SK-N-SH (cell line): ENCODE measurements at places on chromosomes 4 and X. TPM values are rescaled to one million over a fixed set of nuclear protein-coding genes. Genes with fewer than 3 reads are reported as not detected.
A peak's percentile ranks its signal among the peaks of the same experiment; 100 is the strongest.

GRCh38 chr4:14667624-14668151, 334.6 kb upstream of the CPEB2 start:
- H3K4me1 ChIP-seq: no peaks in the 10 kb centered on the region; the same call in 1 of the 2 replicates
- no peak overlapping the region for H3K27ac ChIP-seq
- H3K4me3 ChIP-seq: no peak overlapping the region

DNA sequence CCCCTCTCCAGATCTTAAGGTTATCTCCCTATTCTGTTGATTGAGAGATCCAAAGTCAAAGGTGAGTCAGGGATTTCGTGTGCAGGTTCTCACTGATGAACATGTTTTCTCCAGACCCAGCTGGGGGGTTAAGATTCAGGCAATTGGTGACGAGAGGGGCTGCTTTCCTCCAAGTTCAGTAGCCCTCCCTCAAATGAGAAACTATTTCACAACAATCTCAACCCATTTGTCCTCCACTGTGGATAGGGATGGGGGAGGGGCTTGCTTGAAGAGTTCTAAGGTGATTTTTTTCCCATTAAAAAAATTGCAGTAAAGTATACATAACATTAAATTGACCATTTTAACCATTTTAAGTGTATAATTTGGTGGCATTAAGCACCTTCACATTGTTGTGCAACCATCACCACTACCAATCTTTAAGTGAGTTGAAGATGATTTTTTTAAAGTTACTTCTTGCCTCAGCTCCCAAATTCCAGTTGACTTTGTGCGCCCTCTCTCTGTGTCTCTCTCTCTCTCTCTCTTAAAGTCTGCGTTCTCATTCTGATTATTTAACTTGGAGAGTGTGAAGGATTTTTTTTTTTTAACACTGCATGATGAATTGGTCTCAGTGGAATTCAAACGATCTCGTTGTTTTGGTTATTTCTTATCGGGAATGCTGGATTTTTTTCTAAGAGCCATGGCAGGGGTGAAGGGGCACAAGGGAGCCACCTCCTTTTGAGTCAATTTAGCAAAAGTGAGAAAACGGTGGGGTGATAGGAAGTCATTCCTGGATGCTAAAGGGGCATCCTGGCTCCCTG, 175.9 kb downstream of the SHROOM3 start:
- peaks cover 5% of the 10 kb centered on the region; the same call in 1 of the 2 replicates for H3K4me1 ChIP-seq
- H3K27me3 ChIP-seq: no peaks in the 10 kb centered on the region
- H3K27ac ChIP-seq: peak overlapping the region; percentile 72

HOPX gene
- 0.05 and 0.08 TPM in 2 replicates for polyA plus RNA-seq

DNA sequence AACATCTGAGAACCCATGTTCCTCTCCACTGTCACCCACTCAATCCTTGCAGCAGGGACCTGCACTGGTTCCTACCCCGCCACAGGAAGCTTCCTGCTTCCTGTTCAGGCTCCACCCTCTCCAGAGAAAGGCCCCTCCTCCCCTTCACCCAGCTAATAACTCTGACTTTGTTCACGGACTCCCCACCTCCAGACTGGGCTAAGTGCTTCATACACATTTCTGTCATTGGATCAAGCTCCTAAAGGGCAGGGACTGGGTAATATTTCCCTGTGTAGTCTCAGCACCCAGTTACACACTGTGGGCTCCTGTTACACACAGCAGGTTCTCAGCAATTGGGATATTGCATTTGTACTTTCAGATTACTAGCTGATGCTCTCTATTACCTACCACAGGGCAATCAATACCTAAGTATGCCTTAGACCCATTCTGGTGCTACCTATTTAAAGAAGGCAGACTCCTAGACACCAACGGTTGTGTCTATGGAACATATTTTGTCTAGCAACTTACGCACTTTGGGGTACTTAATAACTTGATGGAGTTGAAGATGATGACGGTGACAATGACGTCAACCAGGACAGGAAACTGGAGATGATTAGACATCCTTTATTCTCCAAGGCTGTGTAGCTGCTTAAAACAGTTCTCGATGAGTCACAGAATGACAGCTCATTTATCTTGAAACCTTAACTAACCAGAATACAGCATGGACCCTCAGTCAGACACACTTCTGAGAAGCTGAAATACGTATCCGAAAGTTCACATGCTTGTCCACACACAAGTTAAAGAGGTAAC, 58.1 kb downstream of the MAML3 start:
- no peaks in the 10 kb centered on the region; the same call in 1 of the 2 replicates for H3K36me3 ChIP-seq
- H3K27me3 ChIP-seq: no peaks in the 10 kb centered on the region
- peak overlapping the region; percentile 97 for H3K27ac ChIP-seq
- H3K4me3 ChIP-seq: peak overlapping the region; percentile 1; the same call in 1 of the 2 replicates
- H3K4me1 ChIP-seq: peaks cover 74% of the 10 kb centered on the region
- DNase-seq: peak; percentile 37

GK gene
- polyA plus RNA-seq: 2.2 and 3.1 TPM in 2 replicates

MEPE gene
- not detected in 2 replicates for polyA plus RNA-seq

GRCh38 chrX:130874751-130875150, 28.3 kb downstream of the ENOX2 start:
- DNase-seq: no peak
- H3K4me3 ChIP-seq: no peak overlapping the region
- no peaks in the 10 kb centered on the region; the same call in 1 of the 2 replicates for H3K4me1 ChIP-seq
- H3K36me3 ChIP-seq: no peaks in the 10 kb centered on the region
- no peaks in the 10 kb centered on the region for H3K27me3 ChIP-seq
- H3K27ac ChIP-seq: no peak overlapping the region

USP17L20 gene
- polyA plus RNA-seq: not detected in 2 replicates

GRCh38 chr4:17197070-17197469, 298.6 kb upstream of the LDB2 start:
- H3K27ac ChIP-seq: no peak overlapping the region
- no peak for DNase-seq
- H3K4me3 ChIP-seq: no peak overlapping the region
- no peaks in the 10 kb centered on the region; the same call in 1 of the 2 replicates for H3K4me1 ChIP-seq
- H3K27me3 ChIP-seq: no peaks in the 10 kb centered on the region
- no peaks in the 10 kb centered on the region for H3K36me3 ChIP-seq

- H3K27ac ChIP-seq: no peak overlapping the region
- no peaks in the 10 kb centered on the region for H3K4me1 ChIP-seq
- no peak overlapping the region for H3K4me3 ChIP-seq
- H3K27me3 ChIP-seq: no peaks in the 10 kb centered on the region
Observed at GRCh38 chr4:132269303-132269990, 879.6 kb upstream of the PCDH10 start.

GIMD1 gene
- not detected in 2 replicates for polyA plus RNA-seq

DNA sequence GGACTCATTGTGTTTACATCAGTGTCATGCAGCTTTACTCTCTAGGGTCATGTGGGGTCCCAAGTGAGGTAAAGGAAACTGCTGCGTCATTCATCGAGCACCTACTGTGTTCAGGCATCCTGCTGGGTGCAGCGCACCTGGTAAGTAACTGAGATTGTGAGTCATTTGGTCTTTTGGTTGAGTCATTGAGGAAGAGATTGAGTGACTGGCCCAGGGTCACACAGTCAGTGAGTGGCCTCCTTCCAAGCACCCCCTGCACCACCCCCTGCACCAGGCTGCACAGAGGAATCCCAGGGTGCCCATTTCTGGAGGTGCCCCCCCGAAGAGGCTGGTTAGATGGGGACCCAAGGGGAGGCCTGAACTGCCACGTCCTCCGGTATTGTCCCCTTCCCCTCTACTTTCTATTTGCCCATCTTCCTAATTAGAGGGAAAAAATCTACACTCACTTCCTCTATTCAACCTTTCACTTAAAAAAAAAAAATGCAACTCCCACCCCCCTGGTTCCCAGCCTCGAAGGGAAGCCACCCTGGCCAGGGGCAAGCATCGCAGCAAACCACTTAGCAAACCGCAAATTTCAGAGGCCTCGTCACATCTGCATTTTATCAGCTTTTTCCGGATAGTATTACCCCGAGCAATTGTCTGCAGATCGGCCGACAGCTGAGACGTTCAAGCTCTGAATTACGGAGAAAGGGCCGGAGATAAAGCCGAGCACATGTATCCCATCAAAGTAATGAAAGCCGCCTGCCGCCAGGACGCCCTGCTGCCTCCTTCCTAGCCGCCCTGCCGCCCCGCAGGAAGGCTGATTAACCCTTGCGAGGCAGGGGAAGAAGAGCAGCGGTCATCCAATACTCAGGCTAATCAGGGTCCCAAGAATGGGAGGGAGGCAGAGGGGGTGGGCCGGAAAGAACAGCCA, 96.3 kb upstream of the MSX1 start:
- H3K4me3 ChIP-seq: 0 out of 2 replicates have a peak overlapping the region, but pooled peaks have one; percentile 3
- H3K4me1 ChIP-seq: peaks cover 18% of the 10 kb centered on the region; the same call in 1 of the 2 replicates
- peak overlapping the region; percentile 39; the same call in 1 of the 2 replicates for H3K27ac ChIP-seq
- no peaks in the 10 kb centered on the region for H3K36me3 ChIP-seq
- no peaks in the 10 kb centered on the region for H3K27me3 ChIP-seq

GRCh38 chr4:73599182-73599581, 21.1 kb downstream of the RASSF6 start:
- peaks cover 18% of the 10 kb centered on the region for H3K27me3 ChIP-seq
- H3K36me3 ChIP-seq: no peaks in the 10 kb centered on the region
- no peak overlapping the region for H3K4me3 ChIP-seq
- no peaks in the 10 kb centered on the region for H3K4me1 ChIP-seq
- no peak for DNase-seq

- H3K36me3 ChIP-seq: no peaks in the 10 kb centered on the region
- no peaks in the 10 kb centered on the region for H3K27me3 ChIP-seq
- no peak overlapping the region for H3K4me3 ChIP-seq
- no peak for DNase-seq
- no peak overlapping the region for H3K27ac ChIP-seq
Observed at GRCh38 chrX:34576864-34577263, 80.2 kb downstream of the TMEM47 start.

DNA sequence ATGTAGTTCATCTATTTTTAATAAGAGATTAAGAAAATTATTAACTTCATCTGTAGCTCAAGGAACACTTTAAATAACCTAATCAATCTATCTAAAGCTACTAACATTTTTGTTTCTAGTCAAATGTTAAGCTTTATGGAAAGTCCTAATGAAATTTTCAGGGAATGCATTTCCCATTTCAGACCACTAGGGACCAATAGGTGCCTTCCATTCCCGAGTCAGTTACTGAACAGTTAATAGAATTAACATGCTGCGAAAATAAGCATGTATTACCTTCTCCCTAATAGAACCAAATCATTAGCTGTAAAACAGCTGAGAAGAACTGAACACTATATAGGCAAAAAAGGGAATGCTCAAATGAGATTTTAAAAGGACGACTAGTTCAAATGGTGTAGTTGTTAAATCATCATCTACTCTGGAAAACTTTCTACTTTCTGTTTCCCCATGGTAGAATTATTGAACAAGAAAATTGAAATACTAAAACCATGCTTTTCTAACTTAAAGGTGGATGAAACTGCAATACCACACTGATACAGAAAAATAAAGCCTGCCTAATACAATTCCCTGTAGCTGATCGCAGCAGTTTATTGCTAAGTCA, 22.5 kb downstream of the STX18 start:
- no peaks in the 10 kb centered on the region for H3K36me3 ChIP-seq
- peaks cover 13% of the 10 kb centered on the region; the same call in 1 of the 2 replicates for H3K4me1 ChIP-seq
- no peak overlapping the region for H3K27ac ChIP-seq
- DNase-seq: peak; percentile 29

DNA sequence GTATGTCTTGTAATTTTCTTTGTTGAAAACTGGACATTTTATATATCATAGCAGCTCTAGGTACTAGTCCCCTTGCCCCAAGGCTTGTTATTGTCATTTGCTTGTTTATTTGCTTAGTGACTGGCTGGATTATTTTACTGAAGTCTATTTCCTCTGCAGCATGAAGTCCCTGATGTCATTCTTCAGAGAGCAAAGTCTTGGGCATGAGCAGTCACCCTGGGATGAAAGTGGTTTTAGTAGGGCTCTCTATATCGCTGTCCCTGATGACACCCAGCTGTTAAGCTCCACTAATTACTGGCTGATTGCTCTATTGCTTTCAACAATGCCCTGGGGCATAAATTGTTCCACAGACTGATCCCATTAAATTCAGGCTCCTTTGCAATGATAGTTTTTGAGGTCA, 113.5 kb upstream of the USP9X start:
- H3K4me1 ChIP-seq: no peaks in the 10 kb centered on the region
- no peak for DNase-seq
- H3K4me3 ChIP-seq: no peak overlapping the region
- H3K36me3 ChIP-seq: no peaks in the 10 kb centered on the region
- no peaks in the 10 kb centered on the region for H3K27me3 ChIP-seq

NPFFR2 gene
- 6.2 and 7.8 TPM in 2 replicates for polyA plus RNA-seq

DNA sequence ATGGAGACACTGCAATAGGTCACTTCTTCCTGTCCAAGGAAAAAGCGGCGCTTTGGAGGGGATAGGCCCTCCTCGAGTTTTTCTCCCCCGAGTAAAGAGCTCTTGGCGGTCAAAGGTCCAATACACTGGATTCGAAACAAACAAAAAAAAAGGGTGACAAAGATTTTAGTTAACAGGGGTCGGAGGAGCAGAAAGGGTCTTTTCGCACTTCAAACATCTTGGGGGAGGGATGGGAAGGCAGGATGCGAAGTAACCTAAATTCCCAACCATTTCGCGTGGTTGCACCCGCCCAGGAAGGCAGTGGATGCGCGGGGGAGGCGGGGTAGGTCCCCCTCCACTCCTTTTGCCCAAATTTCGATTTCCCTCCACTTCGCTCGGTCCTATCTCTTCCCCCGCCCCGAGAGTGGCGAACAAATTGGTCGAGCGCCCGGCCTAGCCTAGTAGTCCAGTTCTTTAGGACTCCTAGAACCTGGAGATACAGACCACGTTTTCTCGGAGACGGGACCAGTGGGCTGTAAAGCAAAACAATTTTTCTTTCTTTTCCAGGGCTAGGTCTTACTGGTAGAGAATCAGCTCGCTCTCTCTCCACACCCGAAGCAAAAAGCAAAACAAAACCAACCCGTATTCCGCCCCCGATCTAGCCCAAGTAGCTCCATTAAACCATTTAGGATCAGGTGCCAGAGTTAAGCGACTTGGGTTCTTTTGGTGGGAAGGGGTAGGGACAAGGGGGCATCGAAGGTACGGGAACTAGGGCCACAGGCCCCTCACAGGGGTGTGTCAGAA, 2.0 kb upstream of the STAG2 start:
- DNase-seq: peak; percentile 36
- no peaks in the 10 kb centered on the region for H3K27me3 ChIP-seq
- H3K4me3 ChIP-seq: peak overlapping the region; percentile 65

ANKRD37 gene
- 10.1 and 11.6 TPM in 2 replicates for polyA plus RNA-seq

- H3K4me1 ChIP-seq: no peaks in the 10 kb centered on the region
- H3K27me3 ChIP-seq: no peaks in the 10 kb centered on the region
- H3K27ac ChIP-seq: peak overlapping the region; percentile 95
- peak; percentile 24 for DNase-seq
Observed at GRCh38 chrX:56564921-56565840, 1.8 kb downstream of the UBQLN2 start.

MAGEB17 gene
- 0.13 TPM in 2 replicates for polyA plus RNA-seq

GRCh38 chr4:186727977-186728519, 4.4 kb upstream of the FAT1 start:
- H3K4me3 ChIP-seq: no peak overlapping the region
- peaks cover 20% of the 10 kb centered on the region; the same call in 1 of the 2 replicates for H3K27me3 ChIP-seq
- H3K4me1 ChIP-seq: no peaks in the 10 kb centered on the region; the same call in 1 of the 2 replicates
- no peak for DNase-seq

TMPRSS11A gene
- polyA plus RNA-seq: not detected in 2 replicates

SSX5 gene
- 0.36 and 0.49 TPM in 2 replicates for polyA plus RNA-seq

- H3K27ac ChIP-seq: no peak overlapping the region
- no peaks in the 10 kb centered on the region for H3K4me1 ChIP-seq
- peak; percentile 2 for DNase-seq
- H3K36me3 ChIP-seq: no peaks in the 10 kb centered on the region
- H3K27me3 ChIP-seq: no peaks in the 10 kb centered on the region
Observed at GRCh38 chrX:145178268-145178667, 69.0 kb upstream of the SPANXN1 start.

TLR3 gene
- polyA plus RNA-seq: 0.51 and 0.68 TPM in 2 replicates

- peak overlapping the region; percentile 62; the same call in 1 of the 2 replicates for H3K27ac ChIP-seq
- no peaks in the 10 kb centered on the region for H3K27me3 ChIP-seq
- DNase-seq: no peak
- H3K4me3 ChIP-seq: peak overlapping the region; percentile 66
- H3K36me3 ChIP-seq: no peaks in the 10 kb centered on the region
Observed at GRCh38 chrX:84186603-84187532, 1.1 kb downstream of the RPS6KA6 start.

- DNase-seq: no peak
- no peak overlapping the region for H3K4me3 ChIP-seq
- no peaks in the 10 kb centered on the region for H3K36me3 ChIP-seq
- peaks cover 10% of the 10 kb centered on the region for H3K4me1 ChIP-seq
Observed at GRCh38 chrX:13372203-13372980, 52.5 kb upstream of the ATXN3L start.
